SIG-M5 (cell line): ENCODE measurements at places on chromosomes 7 and 10.
A peak's percentile ranks its signal among the peaks of the same experiment; 100 is the strongest.

DNA sequence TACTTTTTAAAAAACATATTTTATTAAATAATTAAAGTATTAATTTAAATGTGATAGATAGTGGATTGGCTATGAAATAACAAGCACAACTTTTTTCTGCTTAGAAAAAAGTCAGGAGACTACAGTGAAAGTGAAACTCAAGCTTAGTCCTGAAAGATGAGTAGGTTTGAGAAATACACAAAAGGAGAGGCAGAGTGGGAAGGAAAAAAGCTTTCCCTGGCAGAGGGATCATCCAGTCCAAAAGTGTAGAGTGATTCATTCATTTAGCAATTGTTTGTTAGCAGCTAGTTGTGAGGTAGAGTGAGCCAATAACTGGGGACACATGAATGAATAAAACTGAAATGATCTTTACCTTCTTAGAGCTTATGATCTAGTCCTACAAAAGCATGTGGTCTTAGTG is 93.5 kb downstream of the FOXP2 start:
- no peak for DNase-seq

- DNase-seq = no peak
Measured at GRCh38 chr10:61978965-61979364, 77.5 kb downstream of the ARID5B start.

- peak; percentile 51 for DNase-seq
Measured at GRCh38 chr7:113142385-113143119, 24.2 kb upstream of the SMIM30 start.

GRCh38 chr7:151468217-151469018 is 28.5 kb upstream of the CRYGN start:
- DNase-seq = no peak

GRCh38 chr10:126902157-126902556 is 3.1 kb upstream of the DOCK1 start:
- DNase-seq = no peak

DNA sequence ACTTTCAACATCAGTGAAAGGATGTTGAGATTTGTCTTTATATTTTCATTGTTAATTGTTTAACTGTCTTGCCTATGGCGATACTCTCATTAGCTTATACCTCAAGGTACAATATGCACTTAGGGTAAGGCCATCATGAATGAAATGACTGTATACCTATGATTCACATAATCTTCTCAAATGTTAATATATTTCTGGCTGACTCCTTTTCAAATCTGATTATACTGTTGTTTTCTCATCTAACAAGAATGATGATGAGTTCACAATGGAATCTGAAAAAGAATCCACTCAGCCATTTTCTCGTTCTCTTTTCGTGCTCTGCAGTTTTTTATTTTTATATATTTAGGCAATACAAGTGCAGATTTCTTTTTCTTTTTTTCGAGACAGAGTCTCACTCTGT is 159.1 kb downstream of the ARHGAP12 start:
- DNase-seq = no peak

GRCh38 chr10:124498056-124498455 is 36.4 kb downstream of the LHPP start:
- no peak for DNase-seq

DNA sequence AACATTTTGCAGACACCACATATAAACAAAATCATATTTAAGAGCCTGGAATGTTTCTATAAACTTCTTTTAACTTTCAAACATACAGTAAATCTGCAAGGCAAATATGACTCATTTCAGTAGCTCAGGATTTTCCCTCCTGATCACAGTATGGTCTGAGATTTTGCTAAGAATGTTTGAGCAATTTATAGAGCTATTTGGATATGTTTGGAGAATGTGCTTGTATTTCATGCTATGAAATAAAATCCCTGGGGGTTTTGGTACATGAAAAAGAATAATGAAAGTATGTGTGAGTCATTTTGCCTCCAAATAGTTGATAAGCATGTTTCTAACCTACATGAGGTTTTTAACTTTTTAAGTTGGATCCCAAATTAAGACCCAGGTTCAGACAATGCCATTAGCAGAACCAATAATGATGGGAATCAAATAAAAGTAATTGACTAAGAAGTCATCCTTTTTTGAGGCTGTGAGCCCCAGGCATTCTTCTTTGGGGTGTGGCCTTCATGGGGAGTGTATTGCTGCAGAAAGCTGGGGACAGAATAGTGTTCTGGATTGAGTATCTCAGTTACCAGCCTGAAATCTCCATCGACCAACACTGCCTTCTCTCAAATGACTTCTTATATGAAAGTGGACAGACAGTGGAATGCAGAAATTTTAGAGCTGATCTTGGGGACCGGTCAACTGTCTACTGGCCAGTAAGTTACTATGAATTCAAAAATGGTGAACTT is 66.1 kb upstream of the AGBL3 start:
- no peak for DNase-seq

DNA sequence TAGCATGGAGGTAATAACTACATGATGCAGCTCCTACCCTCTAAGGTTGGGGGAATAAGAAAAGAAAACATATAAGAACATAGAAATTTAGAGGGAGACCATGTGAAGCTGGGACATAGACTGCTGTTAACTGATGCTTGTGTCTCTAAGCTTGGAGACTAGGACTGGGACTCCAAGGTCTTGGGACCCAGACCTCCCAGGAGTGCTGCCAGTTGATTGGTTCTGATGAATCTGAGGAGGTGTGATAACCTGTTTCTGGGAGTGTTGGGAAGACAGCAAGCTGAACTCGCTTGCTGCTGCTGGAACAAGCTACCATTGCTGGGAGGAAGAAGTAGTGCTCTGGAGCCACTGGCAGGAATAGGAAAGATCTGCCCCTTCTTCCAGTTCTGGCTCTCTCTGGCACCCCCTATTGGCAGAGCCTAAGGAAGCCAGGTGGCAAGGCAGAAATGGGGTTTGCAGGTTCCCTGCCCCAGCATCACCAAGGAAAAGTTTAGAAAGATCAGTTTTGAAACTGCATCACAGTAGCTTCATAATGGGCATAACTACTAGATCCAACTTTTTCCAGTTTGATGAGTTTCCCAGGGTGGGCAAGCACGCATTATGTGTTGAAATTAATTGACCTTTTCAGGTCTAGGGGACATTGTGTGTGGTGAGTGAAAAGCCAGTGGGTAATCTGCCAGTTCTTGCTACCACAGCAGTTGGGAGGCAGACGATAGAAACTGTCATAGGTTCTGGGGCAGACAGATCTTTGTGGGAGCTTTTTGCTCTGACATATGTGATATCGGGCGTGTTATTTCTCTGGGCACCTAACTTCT is 140.7 kb downstream of the SND1 start:
- no peak for DNase-seq
